ENCODE measurements at places on chromosomes 2 and 18.

GRCh38 chr2:215887303-215887702 lies 126.0 kb downstream of the MREG start:
- H3K36me3 ChIP-seq, result no peaks in the 10 kb centered on the region
- H3K4me3 ChIP-seq, result no peak overlapping the region
- no peak overlapping the region for H3K27ac ChIP-seq
- H3K4me1 ChIP-seq, result peaks cover 12% of the 10 kb centered on the region
- no peaks in the 10 kb centered on the region for H3K27me3 ChIP-seq

- H3K4me3 ChIP-seq, result no peak overlapping the region
- no peaks in the 10 kb centered on the region for H3K4me1 ChIP-seq
- no peak overlapping the region for H3K27ac ChIP-seq
- DNase-seq, result no peak
- no peaks in the 10 kb centered on the region for H3K36me3 ChIP-seq
Measured at GRCh38 chr2:18788592-18788991, 199.2 kb upstream of the NT5C1B start.

DNA sequence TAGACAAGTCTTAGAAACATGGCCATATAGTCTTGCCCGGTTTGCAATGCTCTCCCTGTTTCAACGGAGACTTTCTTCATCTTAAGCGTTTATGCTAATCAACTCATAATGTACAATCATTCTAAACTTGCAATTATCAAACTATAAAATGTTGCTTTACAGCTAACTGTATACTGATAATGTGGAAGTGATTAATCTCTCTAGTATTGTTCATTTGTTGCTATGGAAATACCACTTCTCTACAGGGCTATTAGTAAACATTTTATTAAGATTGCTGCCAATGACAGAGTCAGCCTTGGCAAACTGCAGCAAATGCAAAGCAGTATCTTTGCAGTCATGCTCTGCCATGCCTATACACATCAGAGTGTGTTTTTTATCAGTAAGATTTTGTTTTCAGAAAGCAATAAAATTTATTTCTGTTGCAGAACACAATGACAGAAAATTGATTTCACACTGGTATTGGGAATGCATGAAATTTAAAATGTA lies 1201.8 kb upstream of the CDH2 start:
- H3K4me1 ChIP-seq, result no peaks in the 10 kb centered on the region
- DNase-seq, result no peak
- H3K27ac ChIP-seq, result no peak overlapping the region
- H3K36me3 ChIP-seq, result no peaks in the 10 kb centered on the region
- H3K4me3 ChIP-seq, result no peak overlapping the region

- H3K4me1 ChIP-seq, result peaks cover 23% of the 10 kb centered on the region
- no peak overlapping the region for H3K4me3 ChIP-seq
- no peak for DNase-seq
- H3K27ac ChIP-seq, result no peak overlapping the region
Measured at GRCh38 chr2:238101891-238102841, 2.0 kb downstream of the ESPNL start.

GRCh38 chr2:105183555-105184323 lies 57.8 kb upstream of the GPR45 start:
- no peaks in the 10 kb centered on the region for H3K4me1 ChIP-seq
- DNase-seq, result no peak
- no peak overlapping the region for H3K4me3 ChIP-seq
- H3K36me3 ChIP-seq, result no peaks in the 10 kb centered on the region
- H3K27me3 ChIP-seq, result no peaks in the 10 kb centered on the region
- no peak overlapping the region for H3K27ac ChIP-seq

DNA sequence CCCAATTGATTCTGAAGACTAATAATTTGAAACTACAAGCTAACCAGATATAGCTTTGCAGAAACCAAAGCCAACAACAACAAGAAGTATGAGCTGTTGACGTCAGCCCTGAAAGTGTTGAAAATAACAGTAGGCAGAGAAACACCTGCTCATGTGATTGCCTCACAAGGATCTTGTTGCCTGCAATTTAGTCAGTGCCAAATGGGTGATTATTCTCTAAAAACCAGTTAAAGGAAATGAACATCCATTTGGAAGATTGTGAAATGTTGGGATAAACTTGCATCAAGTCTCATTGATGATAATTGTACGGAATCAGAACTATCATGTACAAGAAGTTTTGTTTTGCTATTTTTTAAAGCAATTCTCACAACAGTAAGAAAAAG lies 2.8 kb downstream of the CYTIP start:
- peak overlapping the region; percentile 96 for H3K4me3 ChIP-seq
- peak; percentile 38 for DNase-seq
- H3K36me3 ChIP-seq, result peaks cover 27% of the 10 kb centered on the region
- peak overlapping the region; percentile 93 for H3K27ac ChIP-seq

DNA sequence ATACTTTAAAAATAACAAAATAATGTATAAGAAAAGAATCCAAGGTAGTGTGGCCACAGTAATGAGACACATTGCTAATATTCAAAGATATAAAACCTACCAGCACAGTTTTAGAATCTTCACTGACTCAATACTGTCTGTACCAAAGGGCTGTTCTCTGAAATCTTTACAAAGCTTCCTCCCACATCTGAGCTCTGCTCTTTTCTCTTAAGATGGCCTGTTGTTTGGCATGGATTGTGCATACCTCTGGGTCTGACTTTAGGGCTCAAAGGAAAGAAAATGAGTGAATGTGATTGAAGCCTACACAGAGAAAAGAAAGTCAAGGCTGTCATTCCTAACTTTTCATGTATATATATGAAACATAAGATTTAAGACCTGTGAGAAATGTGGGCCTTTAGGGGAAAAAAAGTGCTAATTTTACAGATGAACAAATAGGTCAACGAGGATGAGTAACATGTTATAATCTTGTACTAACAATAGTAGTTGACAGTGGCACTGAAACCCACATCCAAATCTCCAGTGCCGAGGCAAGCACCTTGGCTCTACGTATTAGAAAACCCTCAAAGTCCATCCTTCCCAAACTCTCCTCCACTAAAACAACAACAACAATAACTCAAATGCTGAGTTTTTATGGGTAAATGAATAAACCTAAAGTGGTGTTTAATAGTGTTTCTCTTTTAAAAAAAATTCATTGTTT lies 114.2 kb downstream of the ZNF521 start:
- DNase-seq, result no peak
- H3K36me3 ChIP-seq, result no peaks in the 10 kb centered on the region
- H3K27ac ChIP-seq, result no peak overlapping the region
- H3K27me3 ChIP-seq, result no peaks in the 10 kb centered on the region
- no peak overlapping the region for H3K4me3 ChIP-seq

GRCh38 chr2:3970791-3971651 lies 267.6 kb downstream of the DCDC2C start:
- H3K27me3 ChIP-seq, result no peaks in the 10 kb centered on the region
- H3K4me1 ChIP-seq, result no peaks in the 10 kb centered on the region
- no peak overlapping the region for H3K27ac ChIP-seq
- no peak overlapping the region for H3K4me3 ChIP-seq

DNA sequence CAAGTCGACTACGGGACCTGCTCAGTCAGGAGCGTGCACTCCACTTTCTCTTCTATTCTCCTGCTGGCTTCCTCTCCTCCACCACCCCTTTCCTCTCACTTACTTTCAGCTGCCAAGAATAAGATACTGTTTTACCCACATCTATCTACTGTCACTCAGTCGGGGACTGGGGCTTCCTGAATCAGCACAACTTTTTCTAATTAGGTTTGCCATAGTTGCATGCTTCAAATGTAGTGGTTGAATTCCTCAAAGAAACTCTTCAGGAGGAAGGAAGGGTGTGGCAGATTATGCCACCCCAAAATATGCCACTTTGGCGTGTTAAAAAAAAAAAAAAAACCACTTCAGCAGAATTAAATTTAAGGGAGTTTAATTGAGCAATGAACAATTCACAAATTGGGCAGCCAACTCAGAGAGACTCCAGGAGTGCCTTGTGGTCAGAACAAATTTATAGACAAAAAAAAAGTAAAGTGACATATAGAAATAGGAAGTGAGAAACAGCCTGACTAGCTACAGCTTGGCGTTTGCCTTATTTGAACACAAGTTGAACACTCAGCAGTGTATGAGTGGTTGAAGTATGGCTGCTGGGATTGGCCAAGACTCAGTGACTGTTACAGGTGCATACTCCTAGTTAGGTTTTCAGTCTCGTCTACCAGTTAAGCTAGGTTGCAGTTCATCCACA lies 32.5 kb upstream of the RMDN2 start:
- DNase-seq, result peak; percentile 70
- no peak overlapping the region for H3K4me3 ChIP-seq
- peak overlapping the region; percentile 72 for H3K27ac ChIP-seq
- H3K27me3 ChIP-seq, result no peaks in the 10 kb centered on the region
- no peaks in the 10 kb centered on the region for H3K36me3 ChIP-seq
- peaks cover 68% of the 10 kb centered on the region for H3K4me1 ChIP-seq

DNA sequence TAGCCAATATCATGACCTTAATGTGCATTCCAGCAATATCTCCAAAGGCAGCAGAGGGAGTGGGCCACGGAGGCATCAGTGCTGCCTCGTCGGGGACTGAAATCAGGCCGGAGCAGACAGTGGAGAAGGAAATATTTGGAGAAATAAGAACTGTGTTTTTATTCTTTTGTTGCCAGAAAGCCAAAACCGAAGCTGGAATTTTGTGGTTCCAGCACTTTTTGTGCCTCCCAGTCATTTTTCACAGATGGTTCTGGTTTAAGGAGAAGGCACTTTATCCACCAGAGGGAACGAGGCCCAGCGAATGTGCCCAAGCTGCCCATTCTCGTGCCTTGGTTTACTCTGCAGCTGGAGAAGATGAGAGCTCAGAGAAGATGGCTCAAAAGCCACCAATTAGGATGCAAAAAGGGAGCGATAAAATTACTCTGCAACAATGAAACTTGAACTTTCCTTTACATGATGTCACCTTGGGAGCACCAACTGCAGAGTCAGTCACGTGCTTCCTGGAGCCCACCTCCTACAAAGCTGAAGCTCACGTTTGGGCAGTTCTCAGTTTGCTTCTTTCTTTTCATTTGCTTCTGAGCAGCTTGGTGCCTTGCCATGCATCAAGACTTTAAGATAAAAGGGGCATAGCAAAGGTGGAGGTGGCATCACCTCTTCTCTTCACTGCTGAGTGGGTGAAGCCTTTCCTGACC lies 288.7 kb downstream of the LPIN1 start:
- H3K27ac ChIP-seq, result no peak overlapping the region
- H3K4me3 ChIP-seq, result no peak overlapping the region
- no peak for DNase-seq
- H3K4me1 ChIP-seq, result no peaks in the 10 kb centered on the region
- no peaks in the 10 kb centered on the region for H3K27me3 ChIP-seq

- peaks cover 10% of the 10 kb centered on the region for H3K4me1 ChIP-seq
- DNase-seq, result no peak
- no peak overlapping the region for H3K27ac ChIP-seq
- H3K4me3 ChIP-seq, result no peak overlapping the region
- no peaks in the 10 kb centered on the region for H3K36me3 ChIP-seq
- H3K27me3 ChIP-seq, result no peaks in the 10 kb centered on the region
Measured at GRCh38 chr18:62833494-62833893, 118.2 kb downstream of the PHLPP1 start.

DNA sequence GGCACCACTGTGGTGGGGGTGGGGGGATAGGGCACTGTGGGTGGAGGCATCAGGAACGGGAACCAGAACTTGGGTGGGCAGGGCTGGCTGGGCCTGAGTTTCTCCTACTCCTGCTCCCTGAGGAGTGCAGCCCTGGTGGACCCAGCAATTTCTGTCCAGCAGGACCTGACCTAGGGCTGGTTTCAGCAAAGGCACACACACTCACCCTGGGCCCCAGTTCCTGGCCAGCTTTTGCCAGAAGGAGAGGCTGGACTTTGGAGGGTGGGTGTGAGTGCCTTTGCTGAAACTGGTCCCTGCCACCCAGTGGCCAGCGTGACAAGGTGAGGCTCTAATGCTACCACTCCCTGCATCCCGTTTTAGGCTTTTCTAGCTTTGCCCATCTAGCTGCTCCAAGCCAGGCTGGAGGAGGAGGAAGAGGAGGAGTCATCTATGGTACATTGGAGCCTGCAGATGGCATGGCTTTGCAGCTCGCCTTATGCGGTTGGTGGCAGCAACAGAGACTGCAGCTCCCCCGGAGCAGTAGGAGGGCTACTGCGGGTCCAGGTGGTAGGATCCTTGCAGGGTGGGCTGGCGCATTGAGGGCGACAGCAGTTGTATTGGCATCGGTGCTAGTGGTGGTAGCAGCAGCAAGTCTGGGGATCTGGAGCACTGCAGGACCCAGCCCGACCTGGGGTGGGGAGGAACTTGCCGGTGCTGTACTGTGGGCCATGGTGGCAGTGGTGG lies 40.4 kb upstream of the IMP4 start:
- H3K27me3 ChIP-seq, result peaks cover 3% of the 10 kb centered on the region
- H3K36me3 ChIP-seq, result no peaks in the 10 kb centered on the region
- no peak for DNase-seq
- no peaks in the 10 kb centered on the region for H3K4me1 ChIP-seq
- no peak overlapping the region for H3K27ac ChIP-seq

Measured in CD14-positive monocyte (primary cell).